ENCODE measurements at places on chromosomes 11 and 22.

DNA sequence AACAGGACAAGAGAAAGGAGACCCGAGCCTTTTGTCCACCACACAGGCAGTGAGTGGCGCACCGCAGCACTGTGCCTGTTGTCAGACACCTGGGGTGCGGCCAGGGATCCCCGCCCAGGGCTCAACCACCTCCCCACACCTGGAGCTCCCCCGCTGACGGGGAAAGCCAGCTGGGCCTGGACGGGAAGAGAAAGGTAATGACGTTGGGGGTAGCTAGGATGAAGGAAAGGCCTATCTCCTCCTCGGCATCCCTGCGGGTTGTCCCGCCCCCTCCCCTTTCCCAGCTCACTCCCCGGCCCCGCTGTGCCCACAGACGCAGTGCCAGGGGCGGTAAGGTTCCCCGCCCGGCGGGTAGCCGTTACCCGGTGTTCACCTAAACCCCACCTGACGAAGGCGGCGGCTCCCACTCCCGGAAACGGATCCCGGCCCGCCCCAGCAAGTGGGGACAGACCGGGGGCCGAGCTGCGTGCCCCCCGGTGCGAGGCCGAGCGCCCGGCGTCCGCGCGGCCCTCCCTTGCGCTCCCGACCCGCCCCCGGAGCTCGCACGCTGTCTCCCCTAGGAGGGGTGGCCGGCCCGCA is 495 bp downstream of the HYOU1 start:
- no peak for DNase-seq

DNA sequence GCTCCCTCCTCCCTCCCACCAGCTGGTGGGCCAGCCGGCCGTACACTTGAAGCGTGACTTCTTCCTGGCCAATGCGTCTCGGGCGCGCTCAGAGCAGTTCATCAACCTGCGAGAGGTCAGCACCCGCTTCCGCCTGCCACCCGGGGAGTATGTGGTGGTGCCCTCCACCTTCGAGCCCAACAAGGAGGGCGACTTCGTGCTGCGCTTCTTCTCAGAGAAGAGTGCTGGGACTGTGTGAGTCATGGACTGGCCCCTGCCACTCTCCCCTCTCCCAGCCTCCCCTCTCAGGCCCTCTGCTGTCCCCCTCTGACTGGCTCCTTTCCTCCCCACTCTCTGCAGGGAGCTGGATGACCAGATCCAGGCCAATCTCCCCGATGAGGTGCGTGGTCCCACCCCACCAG is 24.7 kb downstream of the CAPN1 start:
- DNase-seq, result no peak

DNA sequence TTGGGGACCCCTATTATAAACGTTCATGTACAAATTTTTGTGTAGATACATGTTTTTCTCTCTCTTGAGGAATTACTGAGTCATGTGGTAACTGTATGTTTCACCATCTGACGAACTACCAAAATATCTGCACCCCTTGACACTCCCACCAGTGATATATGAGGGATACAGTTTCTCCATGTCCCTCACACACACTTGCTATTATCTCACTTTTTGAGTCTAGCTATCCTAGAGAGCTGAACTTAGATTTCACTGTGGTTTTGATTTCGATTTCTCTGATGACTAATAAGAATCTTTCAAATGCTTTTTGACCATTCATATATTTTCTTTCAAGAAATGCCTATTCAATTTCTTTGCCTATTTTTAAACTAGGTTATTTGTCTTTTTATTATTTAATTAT is 200.2 kb downstream of the PGR start:
- no peak for DNase-seq

- DNase-seq, result no peak
Measured at GRCh38 chr11:114121804-114122504, 62.4 kb downstream of the ZBTB16 start.

DNA sequence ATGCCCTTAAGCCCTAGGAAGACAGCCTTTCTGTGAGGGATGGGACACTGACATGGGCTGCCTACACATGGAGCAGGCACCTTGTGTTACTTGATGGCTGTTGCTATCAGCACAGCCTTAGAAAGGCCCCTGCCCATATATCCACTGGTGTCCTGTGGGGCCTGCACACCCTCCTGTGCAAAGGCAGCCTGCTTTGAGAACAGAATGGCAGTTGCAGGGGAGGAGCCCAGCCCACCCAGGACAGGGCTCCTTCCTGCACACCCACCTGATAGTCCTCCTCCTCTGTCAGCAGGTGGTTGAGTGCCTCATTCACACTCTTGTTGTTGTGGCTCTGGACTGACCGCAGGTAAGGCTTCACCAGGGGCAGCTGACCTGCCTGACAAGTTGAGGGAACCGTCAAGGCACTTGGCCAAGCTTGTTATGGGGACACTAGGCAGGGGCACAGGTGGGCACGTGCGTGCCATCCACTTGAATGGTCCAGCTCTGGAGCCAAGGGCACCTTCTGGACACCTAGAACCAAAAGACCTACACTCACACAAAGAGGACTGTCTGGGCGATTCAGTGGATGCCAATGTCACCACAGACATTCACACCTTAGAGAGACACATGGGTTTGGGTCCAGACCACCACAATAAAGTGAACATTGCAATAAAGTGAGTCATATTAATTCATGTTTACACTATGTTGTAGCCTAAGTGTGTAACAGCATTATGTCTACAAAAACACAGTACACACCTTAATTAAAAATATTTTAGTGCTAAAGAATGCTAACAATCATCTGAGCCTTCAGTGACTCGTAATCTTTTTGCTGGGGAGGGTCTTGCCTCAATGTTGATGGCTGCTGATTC is 9.4 kb upstream of the SLC25A1 start:
- no peak for DNase-seq

DNA sequence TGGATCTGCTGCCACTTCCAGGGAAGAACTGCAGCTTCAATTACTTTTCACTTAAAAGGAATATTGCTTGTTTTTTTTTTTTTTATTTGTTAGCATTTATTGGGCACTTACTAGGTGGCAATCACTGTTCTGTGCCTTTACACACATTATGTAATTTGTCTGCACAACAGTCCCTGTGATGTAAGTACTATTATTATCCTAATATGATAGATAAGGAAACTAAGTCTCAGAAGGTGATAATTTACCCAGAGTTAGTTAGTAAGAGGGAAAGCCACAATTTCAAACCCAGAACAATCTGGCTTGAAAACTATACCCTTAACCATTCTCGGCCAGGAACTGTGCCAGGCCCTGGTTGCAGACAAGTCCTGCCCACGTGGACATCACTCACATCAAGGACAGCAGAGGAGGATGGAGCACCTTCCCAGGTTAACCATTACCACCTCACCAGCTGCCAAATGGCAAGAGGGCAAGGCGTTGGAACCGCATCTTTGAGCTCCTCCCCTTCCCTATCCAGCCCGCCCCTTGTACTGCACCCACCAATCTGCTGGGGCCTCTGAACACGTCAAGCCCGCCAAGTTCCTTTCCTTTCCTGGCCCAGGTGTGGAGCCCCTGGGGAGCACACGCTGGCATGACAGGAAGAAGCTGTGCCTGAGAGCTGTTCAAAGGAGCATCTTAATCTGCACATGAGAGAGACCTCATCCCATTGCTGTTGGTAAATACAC is 78.4 kb downstream of the NAV2 start:
- DNase-seq, result no peak

DNA sequence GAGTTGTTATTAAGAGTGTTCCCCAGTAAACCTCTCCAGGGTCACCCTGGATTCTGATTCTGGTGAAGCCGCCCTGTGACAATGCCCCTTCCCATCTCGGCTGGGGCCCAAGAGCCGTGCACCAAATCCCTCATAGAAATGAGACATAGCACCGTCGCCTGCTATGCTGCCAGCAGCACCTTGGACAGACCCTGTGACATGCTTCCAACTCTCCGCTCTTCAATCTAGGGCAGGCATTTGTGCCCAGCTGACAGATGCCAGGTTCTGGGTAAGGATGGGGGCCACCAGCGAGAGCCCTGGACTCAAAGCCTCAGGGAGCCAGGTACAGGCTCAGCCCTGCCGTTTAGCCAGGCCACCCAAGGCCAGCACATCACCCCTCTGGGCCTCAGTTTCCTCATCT is 55.8 kb upstream of the TCF20 start:
- no peak for DNase-seq

DNA sequence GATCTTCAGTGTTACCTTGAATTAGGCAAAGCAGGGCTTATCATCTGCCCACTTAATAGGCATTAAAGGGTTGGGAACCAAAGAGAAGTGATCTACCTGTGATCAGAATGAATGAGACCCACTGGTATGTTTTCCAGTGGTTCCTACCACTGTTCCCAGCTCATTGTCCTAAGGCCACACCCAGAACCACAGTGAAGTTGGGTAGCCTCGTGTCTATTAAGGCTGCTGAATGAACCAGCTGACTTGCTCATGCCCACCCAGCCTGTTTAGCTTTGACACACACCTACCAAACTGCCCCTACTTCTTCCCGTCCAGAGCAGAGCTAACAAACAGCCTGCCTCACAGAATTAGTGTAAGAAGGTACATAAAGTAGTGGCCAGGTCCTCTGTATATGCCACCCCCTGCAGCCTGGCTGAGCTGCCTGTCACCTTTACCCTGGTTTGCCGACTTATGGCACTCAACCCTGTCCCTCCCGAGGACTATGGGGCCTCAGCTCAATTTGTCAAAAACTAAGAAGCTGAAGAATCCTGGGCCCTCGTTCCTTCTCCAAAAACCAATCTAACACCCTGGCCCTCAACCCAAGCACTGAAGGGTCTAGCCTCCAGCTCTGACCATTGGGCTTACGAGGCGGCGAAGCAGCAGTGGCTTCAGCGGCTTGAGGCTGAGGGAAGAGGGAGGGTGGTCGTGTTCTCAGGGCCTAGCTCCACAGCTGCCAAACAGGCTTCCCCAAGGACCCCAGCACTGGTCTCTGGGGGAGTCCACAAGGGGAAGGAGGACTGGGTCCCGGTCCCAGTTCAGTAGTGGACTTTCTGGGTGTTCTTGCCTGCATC is 9.8 kb downstream of the UCP2 start:
- no peak for DNase-seq

- DNase-seq, result no peak
Measured at GRCh38 chr22:27133019-27133431, 475.6 kb downstream of the MIAT start.

GRCh38 chr11:116506263-116506825 is 266.4 kb downstream of the BUD13 start:
- DNase-seq, result no peak

- DNase-seq, result no peak
Measured at GRCh38 chr11:76410851-76411357, 29.8 kb downstream of the GVQW3 start.

- DNase-seq, result no peak
Measured at GRCh38 chr11:130146796-130147195, 12.8 kb upstream of the ST14 start.

DNA sequence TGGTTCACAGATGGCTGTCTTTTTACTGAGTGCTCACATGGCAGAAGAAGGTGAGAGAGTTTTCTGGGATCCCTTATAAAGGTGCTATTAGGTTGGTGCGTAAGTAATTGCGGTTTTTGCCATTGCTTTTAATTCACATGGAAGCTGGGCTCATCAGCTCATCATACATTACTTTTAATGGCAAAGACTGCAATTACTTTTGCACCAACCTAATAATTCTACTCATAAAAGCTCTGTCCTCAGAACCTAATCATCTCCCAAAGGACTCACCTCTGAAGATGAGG is 23.0 kb downstream of the RCN1 start:
- DNase-seq, result no peak

GRCh38 chr22:17684245-17684644 is 45.7 kb downstream of the BCL2L13 start:
- DNase-seq, result no peak

- no peak for DNase-seq
Measured at GRCh38 chr11:63558459-63559157, 4.6 kb downstream of the PLAAT2 start.

DNA sequence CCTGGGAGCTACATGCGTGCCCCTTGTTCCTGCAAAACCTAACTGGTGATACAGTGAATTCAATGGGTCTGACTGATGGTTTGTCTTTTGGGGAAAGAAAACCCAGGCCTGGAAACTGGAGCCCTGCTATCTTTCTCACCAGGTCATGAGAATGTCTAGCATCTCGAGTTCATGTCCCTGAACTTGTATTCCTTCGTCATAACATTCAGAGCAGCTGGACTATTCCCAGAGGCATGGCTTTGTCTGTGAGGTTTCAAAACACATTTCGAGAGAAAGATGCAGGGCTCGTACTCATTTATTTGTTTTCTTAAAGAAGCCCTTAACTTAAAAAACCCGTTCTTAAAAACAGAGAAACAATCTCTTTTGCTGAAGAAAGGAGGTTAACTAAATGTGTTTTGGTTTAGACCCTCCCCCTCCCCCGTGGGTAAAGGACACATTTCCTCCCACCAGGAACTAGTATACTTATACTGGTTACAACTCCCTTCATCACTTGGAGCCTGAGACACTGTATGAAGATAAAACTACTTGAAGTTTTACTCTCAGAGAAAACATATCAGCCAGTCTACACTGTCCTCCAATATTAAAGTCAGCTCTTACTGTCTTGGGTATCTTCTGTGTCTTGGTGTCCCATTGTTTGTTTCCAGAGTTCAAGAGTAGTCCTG is 43.2 kb downstream of the ME3 start:
- DNase-seq, result no peak

DNA sequence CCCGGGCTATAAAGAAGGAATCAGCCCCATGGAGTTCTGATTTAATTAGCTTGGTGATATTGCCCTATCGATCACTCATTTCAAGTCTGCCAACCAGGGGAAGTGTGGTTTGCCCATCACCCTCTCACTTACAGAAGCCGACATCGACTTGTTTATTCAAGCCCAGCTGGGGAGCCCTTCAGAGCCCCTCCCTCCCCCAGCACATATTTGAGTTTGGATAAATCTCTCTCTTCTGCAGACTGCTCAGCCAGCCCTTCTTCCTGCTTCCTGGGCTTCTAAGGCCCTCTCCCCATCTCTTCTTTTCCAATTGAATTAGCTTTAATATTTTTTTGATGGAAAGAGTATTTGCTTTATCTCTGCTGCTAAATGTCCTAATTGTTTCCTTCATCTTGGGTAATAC is 299.0 kb downstream of the MIAT start:
- no peak for DNase-seq

DNA sequence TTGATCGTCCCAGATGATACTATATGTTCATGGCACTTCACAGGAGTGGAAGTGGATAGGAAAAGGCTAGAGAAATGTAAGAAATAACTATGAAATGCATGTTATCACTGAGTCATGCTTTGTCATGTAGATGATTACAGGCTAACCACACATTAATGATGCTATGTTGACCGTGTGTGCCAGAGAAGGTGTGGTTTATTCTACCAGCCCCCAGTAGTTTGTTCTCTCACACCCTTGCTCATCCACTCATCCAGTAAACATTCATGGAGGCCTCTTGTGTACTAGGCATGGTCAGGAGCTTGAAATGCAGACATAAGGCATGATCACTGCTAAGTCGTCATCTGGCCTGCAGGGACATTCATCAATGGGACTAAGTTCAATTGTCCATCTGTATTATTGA is 153.0 kb upstream of the PITPNB start:
- no peak for DNase-seq

DNA sequence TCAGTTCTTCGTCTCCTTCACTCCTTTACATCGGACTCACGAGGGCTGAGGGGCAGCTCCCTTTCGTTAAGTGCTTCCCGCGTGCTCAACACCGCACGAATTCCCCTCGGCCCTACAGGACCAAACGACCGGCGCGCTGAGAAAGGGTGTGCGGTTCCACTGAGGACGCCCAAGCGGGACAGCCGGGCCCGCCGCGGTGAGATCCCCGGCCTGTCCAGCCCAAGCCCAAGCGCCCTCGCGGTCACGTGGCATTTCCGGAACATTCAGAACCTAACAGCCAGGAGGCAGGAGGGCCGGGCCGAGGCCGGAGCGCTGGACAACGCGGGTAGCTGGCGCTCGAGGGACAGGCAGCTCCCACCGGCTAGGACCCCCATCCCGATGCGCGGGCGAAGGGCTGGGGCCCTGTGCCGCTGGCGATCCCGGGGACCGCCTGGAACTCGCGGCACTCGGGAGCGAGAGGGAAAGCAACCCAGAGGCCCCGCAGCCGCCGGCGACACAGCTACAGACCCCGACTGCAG is 737 bp upstream of the STIP1 start:
- DNase-seq, result no peak
